ENCODE measurements at places on chromosomes 16 and 17. TPM values are rescaled to one million over a fixed set of nuclear protein-coding genes. Genes with fewer than 3 reads are reported as not detected.

Gene DPEP2
- total RNA-seq, result 1.0 TPM

Gene ABCC11
- total RNA-seq, result not detected

Gene ITGB4
- total RNA-seq, result 3.1 TPM

Gene STH
- total RNA-seq, result not detected

Gene VAT1L
- total RNA-seq, result 5.2 TPM

Gene NTN1
- total RNA-seq, result 6.8 TPM

Gene NDUFB10
- total RNA-seq, result 130 TPM

Gene HOXB13
- not detected for total RNA-seq

Gene GRB2
- 74.6 TPM for total RNA-seq

Gene TP53TG3D
- 1.0 TPM for total RNA-seq

Gene SMTNL2
- total RNA-seq, result 74.1 TPM

Gene SLC52A1
- not detected for total RNA-seq

Gene TMEM220
- total RNA-seq, result 5.2 TPM

Gene MEOX1
- total RNA-seq, result 12.5 TPM

Gene RAP1GAP2
- total RNA-seq, result 2.1 TPM

Gene TP53TG3
- total RNA-seq, result not detected

Gene SBK1
- 1.0 TPM for total RNA-seq

Gene PMFBP1
- not detected for total RNA-seq

Gene HNF1B
- total RNA-seq, result not detected

Gene KCNG4
- not detected for total RNA-seq

Gene CTRB1
- not detected for total RNA-seq

Gene C16orf92
- not detected for total RNA-seq

Gene AATK
- total RNA-seq, result 10.4 TPM

Gene OR1A1
- total RNA-seq, result not detected

Gene AXIN2
- 19.8 TPM for total RNA-seq

Gene CPPED1
- total RNA-seq, result 6.3 TPM

Gene CA5A
- not detected for total RNA-seq

Gene TEX19
- total RNA-seq, result 0.52 TPM

Gene MYO1C
- total RNA-seq, result 69.4 TPM

Gene GAST
- total RNA-seq, result not detected

Gene MEIOB
- under 0.01 TPM for total RNA-seq

Gene TAF15
- 53.8 TPM for total RNA-seq

Gene EVPLL
- not detected for total RNA-seq

All from skeletal muscle tissue (tissue), 5 donors.